ENCODE measurements at places on chromosomes 3 and 15.

GRCh38 chr3:183827809-183828537, 2.6 kb upstream of the MAP6D1 start:
- DNase-seq = no peak

DNA sequence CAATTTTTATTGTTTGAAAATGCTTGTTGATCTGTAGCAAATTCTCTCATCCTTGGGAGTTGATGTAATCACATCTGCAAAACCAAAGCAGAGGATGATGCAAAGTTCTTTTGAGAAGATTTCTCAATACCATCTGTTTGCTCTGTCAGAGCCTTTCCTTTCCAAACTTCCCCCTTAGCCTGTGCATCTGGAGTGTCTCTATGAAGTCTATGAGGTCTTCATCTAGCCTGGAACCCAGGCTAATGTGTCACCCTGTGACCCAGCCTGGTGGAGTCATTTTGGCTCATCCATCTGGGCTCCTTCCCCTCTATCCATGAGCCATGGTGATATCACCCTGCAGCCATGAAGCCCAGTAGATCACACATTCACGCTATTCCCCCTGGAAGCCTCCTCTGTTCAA, 123.2 kb upstream of the SLC7A14 start:
- DNase-seq = no peak

DNA sequence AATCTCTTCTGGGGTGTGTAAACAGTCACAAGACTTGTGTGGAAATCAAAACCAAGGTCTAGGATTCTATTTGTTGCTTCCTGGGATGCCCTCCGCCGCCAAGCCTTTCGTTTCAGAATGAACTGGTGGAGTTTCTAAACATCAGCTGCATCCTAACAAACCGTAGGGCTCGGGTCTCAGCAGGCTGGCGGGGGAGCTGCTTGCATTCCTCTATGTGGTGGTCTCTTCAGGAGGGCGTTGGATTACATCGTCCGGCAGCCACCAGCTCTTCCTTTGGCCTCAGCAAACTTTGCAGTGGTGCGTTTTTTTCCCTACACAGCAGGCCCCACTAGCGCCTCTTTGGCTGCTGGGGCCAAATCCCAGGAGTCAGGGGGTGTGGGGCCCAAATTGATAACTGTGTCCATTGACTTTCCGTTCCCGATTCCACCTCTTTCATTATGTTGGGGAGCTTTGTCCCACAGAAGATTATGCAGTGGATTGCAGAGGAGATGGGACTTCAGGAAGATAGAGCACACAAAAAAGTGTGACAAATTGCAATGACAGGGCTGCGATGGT, 390.0 kb upstream of the NR2F2 start:
- DNase-seq = no peak

- peak; percentile 72 for DNase-seq
These were observed 39.5 kb downstream of the TIGIT start for GRCh38 chr3:114333180-114333922.

DNA sequence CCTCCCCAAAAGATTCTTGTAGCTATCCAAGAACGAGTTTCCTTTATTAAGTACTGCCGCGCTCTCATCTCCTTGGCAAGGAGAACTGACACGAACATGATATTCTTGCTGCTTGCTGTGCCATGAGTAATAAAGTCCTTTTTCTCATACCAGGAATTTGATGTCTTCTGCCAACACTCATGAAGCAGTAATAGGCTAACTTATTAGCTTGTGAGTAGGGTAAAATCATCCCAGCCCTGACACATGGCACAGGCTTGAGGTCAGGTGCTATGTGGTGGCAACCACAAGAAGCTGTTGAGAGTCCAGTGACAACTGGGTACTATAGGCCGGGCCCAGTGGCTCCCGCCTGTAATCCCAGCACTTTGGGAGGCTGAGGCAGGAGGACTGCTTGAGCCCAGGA, 22.7 kb upstream of the UBXN7 start:
- no peak for DNase-seq

- peak; percentile 63 for DNase-seq
These were observed 115.2 kb downstream of the PEX5L start for GRCh38 chr3:179921500-179921899.

GRCh38 chr3:179640469-179640868, 12.4 kb upstream of the USP13 start:
- no peak for DNase-seq

DNA sequence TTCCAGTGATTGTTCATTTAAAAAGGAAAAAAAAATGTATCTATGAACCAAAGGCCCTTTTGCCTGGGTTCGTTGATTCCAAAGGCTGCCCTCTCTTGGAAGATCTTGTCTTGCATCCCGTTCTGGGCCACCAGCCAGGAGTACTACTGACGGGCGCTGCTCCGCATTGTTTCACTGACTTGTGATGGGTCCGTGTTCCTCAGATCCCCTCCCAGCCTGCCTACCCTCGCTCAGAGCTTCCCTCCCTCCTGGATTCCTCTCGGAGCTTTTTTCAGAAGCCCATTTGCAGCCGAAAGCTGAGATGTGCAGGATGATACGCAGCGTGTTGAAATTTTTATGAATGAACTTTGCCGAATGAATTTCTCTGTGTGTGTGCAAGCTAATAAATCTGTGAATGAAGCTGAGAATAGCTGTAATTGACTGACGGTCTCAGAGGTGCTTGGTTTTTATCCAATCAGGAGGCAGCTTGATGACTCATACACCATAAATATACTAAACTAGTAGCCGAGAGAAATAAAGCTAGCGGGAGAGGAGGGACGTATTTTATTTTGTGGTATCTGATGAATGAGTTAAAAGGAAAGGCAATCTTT, at the start of gene SHC4:
Gene SHC4 (minus strand): TSS at position 396 of the 590 bp plus-strand sequence. CDS start 904 bp downstream, outside the sequence.
- DNase-seq = peak; percentile 80

DNA sequence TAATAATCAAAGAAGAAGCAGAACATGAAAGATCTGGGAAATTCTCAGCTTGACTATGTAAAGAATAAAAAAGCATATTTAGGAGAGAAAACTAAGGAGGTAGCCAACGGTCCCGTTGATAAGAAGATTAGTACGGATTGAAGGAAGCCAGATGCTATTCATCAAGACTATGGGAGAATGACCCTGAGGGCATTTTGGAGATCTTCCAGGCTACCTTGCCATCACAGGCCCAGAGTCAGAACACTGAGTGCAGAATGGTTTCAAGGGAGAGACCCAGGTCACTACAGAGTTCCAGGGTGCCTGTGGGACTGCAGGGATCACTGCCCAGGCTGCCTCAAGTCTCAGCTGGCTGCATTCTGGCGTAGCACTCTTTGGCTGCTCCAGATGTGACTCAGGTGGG, 752.9 kb upstream of the ARPP21 start:
- DNase-seq = no peak

DNA sequence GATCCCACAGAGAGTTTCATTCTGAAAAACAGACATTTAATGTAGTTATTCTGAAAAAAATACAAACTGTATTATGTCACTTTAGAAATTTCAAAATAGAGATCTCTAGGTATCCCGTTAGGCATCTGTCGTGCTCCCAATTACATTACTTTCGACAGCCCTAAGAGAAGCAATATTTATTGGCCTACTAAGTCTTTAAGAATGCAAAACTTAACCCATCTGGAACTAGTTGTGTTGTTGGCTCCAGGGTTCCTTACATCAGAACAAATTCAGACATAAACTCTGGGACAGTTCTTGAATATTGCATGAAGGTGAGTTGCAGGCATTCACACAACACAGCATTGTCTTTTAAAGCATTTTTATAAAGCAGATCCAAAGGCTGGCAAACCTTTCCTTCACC, 498.4 kb downstream of the FHIT start:
- no peak for DNase-seq

DNA sequence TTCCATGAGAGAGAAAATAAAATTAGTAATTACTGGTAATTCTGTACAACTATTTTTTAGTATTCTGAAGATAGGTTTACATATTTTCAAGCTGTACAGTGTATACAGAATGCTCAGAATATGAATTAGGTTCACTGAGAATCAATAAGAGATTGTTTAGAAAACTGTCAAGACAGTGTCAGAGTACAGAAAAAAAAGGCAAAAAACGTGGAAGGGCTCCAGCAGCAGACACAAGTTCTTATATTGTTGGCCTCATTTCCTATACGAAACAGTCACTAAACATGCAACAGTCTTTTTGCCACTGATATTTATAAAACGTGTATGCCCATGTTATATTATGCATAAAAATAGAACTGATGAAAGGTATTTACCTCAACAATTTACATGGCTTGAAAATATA, 103.9 kb downstream of the ISL2 start:
- no peak for DNase-seq

DNA sequence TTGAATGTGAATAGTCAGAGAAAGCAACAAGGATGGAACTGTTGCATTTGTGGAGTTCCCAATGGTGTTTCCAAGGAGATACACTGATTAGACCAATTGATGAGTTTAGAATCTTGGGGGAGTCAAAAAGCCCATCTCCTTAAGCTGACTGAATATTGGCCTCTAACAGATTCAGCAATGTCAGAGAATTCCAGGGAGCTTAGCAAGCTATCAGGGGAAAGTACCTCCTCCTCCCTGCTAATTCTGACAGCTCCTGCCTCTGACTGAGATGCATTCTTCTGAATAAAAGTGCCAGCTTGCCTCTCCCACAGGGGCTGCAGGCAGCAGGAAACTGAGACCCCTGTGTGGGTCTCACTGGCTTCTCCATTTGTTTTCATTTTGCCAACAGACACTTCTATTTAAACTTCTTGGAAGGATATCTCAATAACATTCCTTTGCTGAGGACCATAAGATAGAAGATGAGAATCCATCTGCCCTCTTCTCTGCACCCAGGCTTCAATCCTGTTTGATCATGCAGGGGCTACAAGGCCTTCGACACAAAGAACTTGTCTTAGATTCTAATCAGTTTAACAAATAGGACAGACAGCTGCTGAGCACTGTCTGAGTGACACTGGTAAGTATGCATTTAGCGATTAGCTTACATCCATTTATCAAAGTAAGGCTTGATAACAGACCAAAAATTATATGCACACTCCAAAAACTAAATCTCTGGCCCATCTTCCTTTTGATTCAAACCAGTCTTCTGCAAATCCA, 1080.8 kb downstream of the TUSC7 start:
- no peak for DNase-seq

DNA sequence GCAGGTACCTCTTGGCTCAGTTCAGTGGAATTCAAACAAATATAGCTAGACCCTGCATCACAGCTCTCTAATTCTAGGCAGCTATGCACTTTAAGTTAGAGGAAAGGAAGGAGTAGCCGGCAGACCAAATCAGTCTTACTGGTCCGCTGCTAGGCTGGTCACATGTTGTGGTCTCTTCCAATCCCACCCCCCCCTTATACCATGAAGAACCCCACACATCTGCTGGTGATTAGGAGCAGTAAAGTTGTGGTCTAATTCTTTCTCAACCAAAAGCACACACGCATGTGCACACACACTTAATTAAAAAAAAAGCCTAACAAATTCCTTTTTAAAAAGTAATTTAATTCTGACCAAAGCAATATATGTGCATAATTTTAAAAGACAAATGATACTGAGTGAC, 16.7 kb upstream of the SH3GL3 start:
- no peak for DNase-seq

DNA sequence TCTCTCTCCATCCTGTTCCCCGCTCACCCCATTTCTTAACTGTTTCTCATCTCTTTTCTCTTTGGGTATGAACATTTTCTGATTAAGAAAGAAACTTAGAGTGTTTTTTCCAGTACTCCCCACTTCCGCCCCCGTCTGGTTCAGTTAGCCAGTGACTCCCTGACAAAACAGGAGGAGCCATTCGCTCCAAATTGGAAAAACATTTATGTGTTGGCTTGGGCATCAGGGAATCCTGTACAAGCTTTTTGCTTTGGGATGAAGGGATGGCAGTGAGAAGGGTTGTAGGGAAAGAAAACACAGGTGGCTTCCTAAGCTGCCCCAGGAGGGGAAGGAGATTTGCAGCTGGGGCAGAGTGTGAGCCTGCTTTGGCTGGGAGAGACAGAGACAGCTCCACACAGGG, 47.0 kb downstream of the BOC start:
- no peak for DNase-seq

DNA sequence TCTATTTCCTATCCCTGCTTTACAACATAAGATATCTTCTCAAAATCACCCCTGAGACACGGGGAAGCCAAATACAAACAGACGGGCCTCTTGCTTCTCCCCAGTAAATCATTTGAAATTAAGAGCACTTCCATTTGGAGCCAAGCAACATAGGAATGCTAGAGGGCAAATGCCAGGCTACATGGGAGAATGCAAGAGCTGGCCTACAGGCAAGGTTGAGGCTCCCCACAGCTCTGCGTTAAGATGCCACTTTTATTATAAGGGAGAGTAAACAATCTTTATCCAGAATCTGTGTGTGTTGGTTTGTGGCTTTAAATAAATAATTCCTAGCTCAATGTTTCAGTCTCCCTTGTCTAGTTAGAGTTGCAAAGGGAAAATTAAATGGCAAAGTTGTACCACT, 305.1 kb upstream of the KCNH8 start:
- no peak for DNase-seq

GRCh38 chr3:175397372-175397771, 538.2 kb downstream of the NAALADL2 start:
- no peak for DNase-seq

DNA sequence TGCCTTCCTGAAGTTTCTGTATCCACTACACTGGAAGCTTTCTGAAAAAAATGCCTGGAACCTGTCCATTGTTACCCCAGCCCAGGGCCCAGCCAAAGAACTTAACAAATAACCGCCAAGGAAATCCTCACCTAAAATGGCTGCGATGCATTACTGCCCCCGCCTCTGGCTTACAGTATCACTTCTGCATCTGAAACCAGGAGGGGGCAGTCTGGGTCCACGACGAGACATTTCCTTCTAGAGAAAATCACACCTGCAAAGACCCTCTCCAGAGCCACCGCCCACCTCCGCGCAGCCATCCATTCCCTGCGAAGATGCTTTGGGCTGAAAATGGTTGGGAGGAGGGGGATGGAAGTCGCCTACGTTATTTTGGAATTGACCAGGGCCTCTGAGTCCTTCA, 22.4 kb upstream of the CELF6 start:
- DNase-seq = no peak

GRCh38 chr3:10928407-10928960, 64.1 kb upstream of the SLC6A1 start:
- no peak for DNase-seq

GRCh38 chr3:161268601-161269000, 47.5 kb downstream of the NMD3 start:
- DNase-seq = no peak

DNA sequence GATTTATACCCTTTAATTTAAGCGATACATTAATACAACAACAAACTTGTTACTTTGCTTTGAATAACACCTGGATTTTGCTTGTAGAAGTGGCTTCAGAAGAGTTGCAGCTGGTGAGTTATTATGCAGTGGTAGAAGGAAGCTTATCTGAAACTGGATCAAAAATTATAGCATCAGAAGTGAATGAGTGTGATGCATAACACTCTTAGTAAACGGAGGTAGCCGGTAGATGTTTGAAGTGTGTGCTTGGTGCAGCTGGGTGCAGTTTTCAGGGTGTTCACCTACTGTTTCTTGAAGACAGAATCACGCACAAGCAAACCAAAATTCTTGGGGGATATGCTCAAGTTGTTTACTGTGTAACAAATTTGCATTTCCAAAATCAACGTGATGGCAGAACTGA, 103.1 kb downstream of the MITF start:
- no peak for DNase-seq
